ENCODE measurements at places on chromosomes 2 and 18. TPM values are rescaled to one million over a fixed set of nuclear protein-coding genes. Genes with fewer than 3 reads are reported as not detected.

Gene SLC4A5
- total RNA-seq = 12.7 TPM

Gene STK17B
- total RNA-seq = 542 TPM

Gene IMPACT
- total RNA-seq = 12.2 TPM

Gene AQP12B
- not detected for total RNA-seq

Gene DIPK1C
- total RNA-seq = not detected

Gene CPS1
- total RNA-seq = 0.59 TPM

Gene ANKRD30BL
- not detected for total RNA-seq

Gene MC2R
- total RNA-seq = not detected

Gene ZNF396
- total RNA-seq = not detected

Gene REG1A
- not detected for total RNA-seq

Gene WDR75
- 45.6 TPM for total RNA-seq

Gene ALK
- total RNA-seq = not detected

Gene TMEM182
- total RNA-seq = 3.3 TPM

- no peaks in the 10 kb centered on the region for H3K27me3 ChIP-seq
- peak; percentile 57 for DNase-seq
These were observed 1.4 kb downstream of the SPATS2L start for GRCh38 chr2:200307724-200308545.

DNA sequence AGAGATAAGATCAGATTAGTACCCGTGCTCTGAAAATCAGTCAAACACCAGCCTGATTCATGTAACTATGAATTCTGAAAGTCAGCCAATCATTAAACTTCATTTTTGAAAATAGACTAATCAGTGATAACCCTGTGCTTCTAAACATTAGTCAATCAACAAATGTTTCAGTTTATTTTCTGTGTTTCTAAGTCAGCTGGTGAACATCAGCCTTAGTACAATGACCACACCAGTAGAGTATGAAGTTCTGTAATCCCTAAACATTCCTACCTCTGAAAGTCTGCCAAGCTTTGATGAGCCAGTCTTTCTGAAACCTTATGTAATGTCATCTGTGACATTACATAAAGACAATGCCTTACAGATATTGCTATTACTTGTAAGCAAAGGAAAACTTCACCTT is 807.4 kb upstream of the CRIM1 start:
- no peak overlapping the region for H3K4me3 ChIP-seq
- H3K27me3 ChIP-seq = no peaks in the 10 kb centered on the region
- no peaks in the 10 kb centered on the region for H3K36me3 ChIP-seq
- no peak overlapping the region for H3K27ac ChIP-seq
- DNase-seq = no peak

- no peaks in the 10 kb centered on the region for H3K4me1 ChIP-seq
- H3K27ac ChIP-seq = no peak overlapping the region
- no peaks in the 10 kb centered on the region for H3K27me3 ChIP-seq
These were observed 74.8 kb upstream of the ST6GAL2 start for GRCh38 chr2:106960683-106961161.

GRCh38 chr2:139867601-139868226 is 1087.5 kb upstream of the NXPH2 start:
- no peaks in the 10 kb centered on the region for H3K4me1 ChIP-seq
- H3K4me3 ChIP-seq = no peak overlapping the region
- no peaks in the 10 kb centered on the region for H3K36me3 ChIP-seq
- H3K27me3 ChIP-seq = no peaks in the 10 kb centered on the region

- H3K4me1 ChIP-seq = no peaks in the 10 kb centered on the region
- no peak overlapping the region for H3K27ac ChIP-seq
- H3K27me3 ChIP-seq = no peaks in the 10 kb centered on the region
- no peaks in the 10 kb centered on the region for H3K36me3 ChIP-seq
- no peak for DNase-seq
These were observed 1080.5 kb upstream of the ACVR2A start for GRCh38 chr2:146764301-146764700.

GRCh38 chr2:98866033-98866432 is 70.0 kb downstream of the CRACDL start:
- H3K4me3 ChIP-seq = no peak overlapping the region
- H3K27me3 ChIP-seq = peaks cover 5% of the 10 kb centered on the region
- no peak overlapping the region for H3K27ac ChIP-seq
- no peak for DNase-seq
- H3K36me3 ChIP-seq = no peaks in the 10 kb centered on the region

- H3K36me3 ChIP-seq = no peaks in the 10 kb centered on the region
- H3K27me3 ChIP-seq = no peaks in the 10 kb centered on the region
- peak overlapping the region; percentile 85 for H3K4me3 ChIP-seq
These were observed 503 bp downstream of the ANXA4 start for GRCh38 chr2:69742322-69742952.

DNA sequence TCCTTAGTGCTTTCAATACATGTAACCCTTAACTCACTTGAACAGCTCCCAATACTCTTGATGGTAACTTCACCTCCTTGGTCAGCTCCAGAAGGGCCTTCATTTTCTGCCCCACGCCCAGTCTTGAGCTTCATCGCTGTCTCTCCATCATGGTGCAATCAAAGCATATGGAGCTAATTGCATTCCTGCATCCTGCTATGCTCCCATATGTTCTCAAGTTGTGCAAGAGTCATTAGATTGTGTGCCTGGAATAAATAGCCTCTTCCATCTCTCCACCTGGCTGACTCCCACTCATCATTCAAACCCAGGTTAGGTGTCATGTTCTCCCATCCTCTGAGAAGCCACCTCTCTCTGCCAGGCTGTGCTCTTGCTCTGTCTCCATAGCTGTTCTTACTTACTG is 364.5 kb upstream of the RGPD4 start:
- no peak overlapping the region for H3K27ac ChIP-seq
- no peaks in the 10 kb centered on the region for H3K36me3 ChIP-seq
- no peak for DNase-seq
- no peak overlapping the region for H3K4me3 ChIP-seq
- no peaks in the 10 kb centered on the region for H3K4me1 ChIP-seq
- H3K27me3 ChIP-seq = no peaks in the 10 kb centered on the region

DNA sequence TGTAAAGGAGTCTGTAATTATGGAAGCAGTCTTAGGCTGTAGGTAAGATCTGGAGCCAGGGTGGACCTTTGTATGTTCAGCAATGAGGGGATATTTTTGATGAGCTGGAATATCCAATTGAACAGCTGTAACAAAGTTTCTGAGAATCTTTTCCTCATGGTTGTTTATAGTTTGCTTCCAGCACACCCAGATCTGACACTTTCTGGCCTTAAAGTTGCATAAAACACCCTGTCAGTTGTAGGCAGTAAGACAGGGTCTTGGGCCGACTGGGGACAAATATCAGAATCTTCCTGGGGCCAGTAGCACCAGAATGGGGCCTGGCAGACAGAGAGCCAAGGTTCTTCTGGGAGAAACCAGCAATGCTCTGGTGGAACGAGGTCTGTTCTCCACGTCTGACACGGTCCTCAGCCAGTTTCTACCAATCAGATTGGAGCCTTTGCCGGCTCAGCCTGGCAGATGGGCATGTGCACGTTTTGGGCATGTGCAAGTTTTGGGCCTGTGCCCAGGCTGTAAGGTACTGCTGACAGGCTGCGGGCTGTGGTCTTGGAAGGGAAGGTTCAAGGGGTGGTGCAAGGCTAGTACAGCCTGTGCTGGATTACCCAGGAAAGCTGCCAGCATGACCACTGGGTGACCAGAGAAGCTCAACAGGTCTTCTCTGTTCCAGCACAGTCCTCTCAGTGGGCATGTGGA is 89.8 kb downstream of the PRKCE start:
- no peaks in the 10 kb centered on the region for H3K4me1 ChIP-seq
- H3K4me3 ChIP-seq = no peak overlapping the region
- no peaks in the 10 kb centered on the region for H3K36me3 ChIP-seq

DNA sequence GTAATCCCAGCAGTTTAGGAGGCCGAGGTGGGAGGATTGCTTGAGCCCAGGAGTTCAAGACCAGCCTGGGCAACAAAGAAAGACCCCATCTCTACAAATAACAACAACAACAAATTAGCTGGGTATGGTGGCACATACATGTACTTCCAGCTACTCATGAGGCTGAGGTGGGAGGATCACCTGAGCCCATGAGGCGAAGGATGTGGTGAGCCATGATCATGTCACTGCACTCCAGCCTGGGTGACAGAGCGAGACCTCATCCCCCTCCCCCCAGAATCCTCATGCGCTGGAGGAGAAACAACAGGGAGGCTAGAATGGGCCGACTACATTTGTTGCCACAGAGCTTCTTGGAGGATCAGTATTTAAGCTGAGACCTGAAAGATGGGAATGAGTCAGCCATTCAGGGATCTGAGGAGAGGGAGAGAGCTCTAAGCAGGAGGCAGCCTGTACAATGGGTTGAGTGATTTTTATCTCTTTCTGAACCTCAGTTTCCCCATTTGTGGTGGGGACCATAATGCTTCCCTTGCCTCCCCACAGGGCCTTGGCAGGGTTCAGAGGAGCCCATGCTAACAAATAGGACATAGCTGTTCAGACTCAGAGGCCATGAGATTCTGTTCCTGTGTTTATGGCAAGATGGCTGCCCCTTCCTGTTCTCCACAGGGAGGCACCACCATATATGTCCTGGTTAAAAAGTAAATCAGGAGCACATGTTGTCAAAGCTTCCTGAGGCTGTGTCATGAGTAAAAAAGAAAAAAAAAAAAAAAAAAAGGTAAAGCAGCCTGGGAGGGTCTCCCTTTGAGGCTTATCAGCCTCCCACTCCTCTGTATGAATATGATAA is 131.4 kb upstream of the HAAO start:
- H3K4me1 ChIP-seq = no peaks in the 10 kb centered on the region
- H3K4me3 ChIP-seq = no peak overlapping the region
- H3K27ac ChIP-seq = no peak overlapping the region
- no peaks in the 10 kb centered on the region for H3K27me3 ChIP-seq
- H3K36me3 ChIP-seq = no peaks in the 10 kb centered on the region
- no peak for DNase-seq

DNA sequence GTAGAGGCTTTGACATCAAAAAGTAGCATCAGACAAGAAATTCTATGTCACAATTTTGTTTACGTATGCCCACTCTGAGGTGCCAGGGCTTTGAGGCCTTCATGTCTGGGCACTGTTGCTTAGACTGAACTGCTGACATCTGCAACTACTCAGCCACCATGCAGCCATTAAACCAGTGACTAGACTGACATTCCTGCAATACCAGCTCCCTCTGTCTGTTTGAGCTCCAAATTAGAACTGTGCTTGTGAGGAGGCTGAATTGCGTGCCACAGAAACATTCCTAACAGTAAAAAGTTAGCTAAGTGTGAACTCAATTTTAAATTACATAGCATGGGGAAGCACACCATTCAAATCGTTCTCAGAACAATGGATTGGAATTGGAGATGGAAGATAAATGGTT is 163.2 kb downstream of the INSIG2 start:
- no peaks in the 10 kb centered on the region for H3K36me3 ChIP-seq
- H3K4me1 ChIP-seq = no peaks in the 10 kb centered on the region
- no peak for DNase-seq
- no peak overlapping the region for H3K4me3 ChIP-seq
- peaks cover 3% of the 10 kb centered on the region for H3K27me3 ChIP-seq
- no peak overlapping the region for H3K27ac ChIP-seq

Data from CD4-positive, CD25-positive, alpha-beta regulatory T cell (primary cell).